ENCODE measurements at places on chromosomes 16 and 17.

GRCh38 chr16:11402745-11403533, 57.7 kb downstream of the RMI2 start:
- DNase-seq = no peak

GRCh38 chr17:77811521-77811920, 147.0 kb upstream of the TNRC6C start:
- DNase-seq = no peak

- DNase-seq = no peak
These were observed 15.4 kb upstream of the KIF2B start for GRCh38 chr17:53807286-53807685.

GRCh38 chr16:89618109-89618998, 4.9 kb downstream of the DPEP1 start:
- DNase-seq = no peak

DNA sequence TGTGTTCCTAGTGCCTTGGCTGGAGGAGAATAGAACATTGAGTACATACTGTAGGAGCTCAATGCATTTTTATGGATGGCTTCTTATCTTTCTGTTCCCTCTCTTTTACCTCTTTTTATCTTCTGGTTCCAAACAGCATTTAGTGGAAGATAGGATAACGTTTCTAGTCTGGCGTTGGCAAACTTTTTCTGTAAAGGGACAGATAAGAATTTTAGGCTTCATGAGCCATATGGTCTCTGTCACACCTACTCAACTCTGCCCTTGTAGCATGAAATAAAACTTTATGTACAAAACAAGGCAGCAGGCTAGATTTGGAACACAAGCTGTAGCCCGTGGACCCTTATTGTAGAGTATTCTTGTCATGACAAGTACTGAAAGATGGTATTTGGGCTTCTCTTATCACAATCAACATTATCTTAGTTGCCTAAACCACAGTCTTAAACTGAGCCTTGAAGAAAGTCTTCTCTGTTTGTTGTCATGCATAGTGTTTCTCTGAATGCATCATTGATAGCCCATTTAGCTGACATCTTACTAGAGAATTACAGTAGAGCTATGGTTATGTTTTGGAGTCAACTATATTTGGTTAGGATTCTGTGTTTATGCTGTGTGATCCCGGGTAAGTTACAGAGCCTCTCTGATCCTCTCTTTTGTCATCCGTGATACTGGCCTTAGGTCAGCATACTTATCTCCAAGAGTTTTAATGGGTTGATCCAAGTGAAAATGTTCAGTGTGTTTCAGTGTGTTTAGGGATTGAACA, 80.2 kb downstream of the HS3ST4 start:
- DNase-seq = no peak

GRCh38 chr17:15269780-15270089, 4.6 kb upstream of the PMP22 start:
- no peak for DNase-seq

DNA sequence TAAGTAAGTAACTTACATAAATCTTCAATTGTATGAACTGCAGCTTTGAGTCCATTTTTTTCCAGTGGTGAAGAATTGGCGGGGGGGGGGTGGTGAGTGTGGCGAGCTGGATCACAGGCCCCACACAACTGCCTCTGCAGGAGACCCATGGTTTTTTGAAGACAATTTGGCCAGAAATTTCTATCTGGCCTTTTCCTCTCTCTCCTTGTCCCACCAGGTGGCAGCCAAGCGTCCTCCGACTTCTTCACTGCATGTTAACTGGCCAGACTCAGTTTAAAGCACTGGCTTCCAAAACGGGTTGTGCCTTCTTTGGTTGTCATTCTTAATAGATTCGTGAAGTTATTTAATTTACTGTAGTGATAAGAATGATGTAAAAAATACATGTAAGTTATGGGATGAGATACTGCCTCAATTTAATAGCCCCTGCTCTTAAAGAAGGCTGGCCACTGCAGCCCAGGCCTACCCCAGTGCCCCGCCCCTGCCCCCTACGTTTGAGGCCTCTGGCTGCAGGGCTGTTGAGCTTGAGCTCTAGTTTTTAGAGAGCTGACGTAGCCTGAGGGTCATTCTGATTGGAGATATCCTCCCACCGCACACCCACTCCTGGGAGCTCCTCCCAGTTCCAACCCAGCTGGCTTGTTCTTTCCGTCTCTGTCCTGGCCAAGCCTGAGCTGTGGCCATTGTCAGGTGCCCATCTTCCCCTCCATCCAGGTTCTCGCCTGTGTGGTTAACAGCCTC, 36.4 kb downstream of the AKAP1 start:
- DNase-seq = no peak

- no peak for DNase-seq
These were observed 121.1 kb upstream of the XYLT1 start for GRCh38 chr16:17591655-17592405.

- DNase-seq = no peak
These were observed 43.3 kb downstream of the TIMM22 start for GRCh38 chr17:1040216-1040600.

DNA sequence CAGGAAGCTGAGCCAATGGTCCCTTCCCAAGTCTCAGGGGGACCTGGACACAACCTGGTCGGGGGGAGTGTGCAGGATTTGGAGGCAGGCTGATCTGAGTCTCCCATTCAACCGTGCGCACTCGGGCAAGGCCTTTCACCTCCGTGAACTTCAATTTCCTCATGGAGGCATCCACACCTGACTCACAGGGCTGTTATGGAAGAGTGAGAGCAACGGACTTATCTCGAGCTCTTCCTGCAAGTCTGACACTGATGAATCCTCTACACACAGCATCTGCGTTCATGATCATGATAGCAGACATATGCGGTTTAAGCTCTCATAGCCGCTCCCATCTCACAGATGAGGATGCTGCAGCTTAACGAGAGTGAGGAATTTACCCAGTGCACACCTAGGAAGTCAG, 21.6 kb downstream of the TIMM22 start:
- no peak for DNase-seq

DNA sequence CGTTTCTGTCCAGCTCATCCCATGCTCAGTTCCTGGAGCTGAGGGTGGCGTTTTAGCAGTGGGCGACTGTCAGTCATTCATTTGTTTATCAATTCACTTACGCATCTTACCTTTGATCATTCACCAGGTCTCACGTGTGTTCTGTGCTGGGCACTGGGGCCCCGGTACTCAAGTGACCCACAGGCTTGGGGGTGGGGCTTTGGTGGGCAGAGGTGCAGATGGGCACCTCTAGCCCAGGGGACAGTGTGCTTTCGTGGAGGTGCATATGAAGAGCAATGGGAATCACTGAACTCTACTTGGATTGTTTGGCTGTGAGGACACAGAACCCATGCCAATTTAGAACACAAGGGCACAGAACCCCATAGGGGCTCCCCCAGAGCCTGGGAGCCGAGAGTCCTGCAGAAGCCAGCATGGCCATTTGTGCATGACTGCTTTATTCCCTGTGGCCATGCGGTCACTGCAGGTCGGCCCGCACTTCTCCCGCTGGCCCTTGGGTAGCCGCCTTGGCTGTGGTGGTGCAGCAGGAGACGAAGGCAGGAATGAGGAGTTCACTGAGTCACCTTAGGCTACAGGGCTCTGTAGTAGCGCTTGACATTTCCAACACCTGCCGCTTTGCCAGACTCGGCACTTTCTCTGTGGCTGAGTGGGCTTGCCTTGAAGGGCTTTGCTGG, 144.6 kb downstream of the SNX29 start:
- DNase-seq = no peak

- no peak for DNase-seq
These were observed 84.1 kb upstream of the DNAJA2 start for GRCh38 chr16:47057630-47057993.

- no peak for DNase-seq
These were observed 129.9 kb upstream of the ZFHX3 start for GRCh38 chr16:73177729-73178295.

DNA sequence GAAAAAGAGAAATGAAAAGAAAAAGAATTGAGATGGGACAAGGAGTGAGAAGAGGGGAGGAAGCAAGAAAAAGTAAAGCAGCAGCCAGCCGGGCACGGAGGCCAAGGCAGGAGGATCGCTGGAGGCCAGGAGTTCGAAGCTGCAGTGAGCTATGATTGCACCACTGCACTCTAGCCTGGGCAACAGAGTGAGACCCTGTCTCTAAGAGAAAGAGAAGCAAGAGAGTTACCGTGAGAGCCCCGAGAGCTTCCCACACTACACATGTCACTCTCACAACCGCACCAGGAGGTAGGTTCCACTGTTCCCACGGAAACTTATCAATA, 18.8 kb upstream of the LITAF start:
- DNase-seq = no peak

DNA sequence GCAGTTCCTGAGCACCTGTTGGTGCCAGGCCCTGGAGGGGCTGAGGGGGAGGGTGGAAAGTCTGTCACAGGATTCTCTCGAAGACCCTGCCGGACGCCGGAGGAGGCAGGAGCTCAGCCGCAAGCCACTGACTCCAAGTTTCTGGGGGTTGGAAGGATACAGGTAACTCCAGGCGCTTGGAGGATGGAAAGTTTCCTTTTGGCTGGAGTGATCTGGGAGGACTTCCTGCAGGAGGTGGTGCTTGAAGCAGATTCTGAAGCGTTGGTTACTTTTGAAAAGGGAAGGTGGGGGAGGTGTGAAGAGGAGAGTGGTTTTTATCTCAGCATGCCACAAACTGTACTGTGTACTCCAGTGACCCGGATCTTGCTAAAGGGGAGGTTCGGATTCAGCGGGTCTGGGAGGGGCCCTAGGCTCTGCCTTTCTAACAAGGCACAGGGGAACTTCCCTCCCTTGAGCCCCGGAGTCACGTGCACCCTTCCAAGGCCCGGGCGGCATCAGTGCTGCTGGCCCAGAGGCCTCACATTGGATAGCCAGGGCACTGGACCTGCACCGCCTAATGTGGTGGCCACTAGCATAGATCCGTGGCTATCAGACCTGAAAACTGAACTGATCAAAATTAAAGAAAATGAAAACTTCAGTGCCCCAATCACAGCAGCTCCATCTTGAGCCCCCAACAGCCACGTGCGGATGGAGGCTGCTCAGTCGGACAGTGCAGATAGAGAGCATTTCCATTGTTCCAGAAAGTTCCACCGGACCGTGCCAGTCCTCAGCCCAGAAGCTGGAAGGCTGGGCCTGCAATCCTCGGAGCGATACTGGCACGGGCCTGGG, 42.2 kb upstream of the GSE1 start:
- DNase-seq = peak; percentile 61

GRCh38 chr17:56424543-56425044, 168.9 kb upstream of the NOG start:
- no peak for DNase-seq

GRCh38 chr16:2288726-2289125, 20.8 kb upstream of the RNPS1 start:
- DNase-seq = no peak

DNA sequence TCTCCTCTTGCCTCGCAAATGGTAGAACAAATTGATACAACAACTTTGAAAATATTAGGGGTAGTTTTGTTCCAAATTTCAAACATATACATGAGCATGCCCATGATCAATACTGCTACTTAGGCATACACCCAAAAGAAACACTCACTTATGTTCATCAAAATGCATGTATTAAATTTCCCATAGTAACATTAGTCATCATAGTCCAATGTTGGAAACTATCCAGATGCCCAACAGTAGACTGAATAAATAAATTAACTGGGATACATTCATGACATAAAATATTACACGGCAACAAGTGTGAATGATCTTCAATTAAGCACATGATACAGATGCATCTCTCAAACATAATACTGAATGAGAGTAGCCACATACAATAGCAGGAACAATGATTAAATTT, 391.6 kb downstream of the CDH11 start:
- no peak for DNase-seq

- DNase-seq = no peak
These were observed 272.0 kb downstream of the MAF start for GRCh38 chr16:79328402-79329165.

- no peak for DNase-seq
These were observed 1.3 kb upstream of the UNC45B start for GRCh38 chr17:35146214-35146833.

DNA sequence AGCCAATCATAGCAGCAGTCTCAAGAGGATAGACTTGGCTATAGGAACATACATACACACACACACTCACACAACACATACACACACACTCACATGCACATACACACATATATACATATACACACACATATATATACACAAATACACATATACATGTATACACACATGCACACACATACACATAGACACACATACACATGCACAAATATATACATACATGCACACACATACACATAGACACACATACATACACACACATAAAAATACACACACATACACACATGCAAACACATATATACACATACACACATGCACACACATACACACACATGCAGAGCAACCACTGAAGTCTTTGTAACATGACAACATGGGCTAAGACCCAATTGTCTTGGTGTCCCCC, 19.7 kb downstream of the CBLN1 start:
- no peak for DNase-seq

DNA sequence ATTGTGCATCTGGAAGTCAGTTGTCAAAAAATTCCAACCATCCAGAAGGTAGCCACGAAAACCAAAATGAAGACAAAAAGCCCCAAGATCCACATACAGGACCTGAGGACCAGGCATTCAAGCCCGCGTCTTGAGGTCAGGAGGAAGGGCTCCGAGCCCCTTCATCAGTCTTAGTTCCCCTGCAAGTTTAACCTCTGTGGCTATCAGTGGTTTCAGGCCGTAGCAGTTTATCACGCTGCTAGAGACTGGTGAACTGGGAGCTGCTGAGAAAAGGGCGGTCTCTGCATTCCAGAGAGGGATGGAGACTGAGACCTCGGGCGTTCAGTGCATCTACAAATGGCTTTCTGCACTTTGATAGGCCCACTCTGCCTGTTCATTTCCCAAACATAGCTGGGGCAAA, 70.6 kb downstream of the IRF8 start:
- DNase-seq = no peak

DNA sequence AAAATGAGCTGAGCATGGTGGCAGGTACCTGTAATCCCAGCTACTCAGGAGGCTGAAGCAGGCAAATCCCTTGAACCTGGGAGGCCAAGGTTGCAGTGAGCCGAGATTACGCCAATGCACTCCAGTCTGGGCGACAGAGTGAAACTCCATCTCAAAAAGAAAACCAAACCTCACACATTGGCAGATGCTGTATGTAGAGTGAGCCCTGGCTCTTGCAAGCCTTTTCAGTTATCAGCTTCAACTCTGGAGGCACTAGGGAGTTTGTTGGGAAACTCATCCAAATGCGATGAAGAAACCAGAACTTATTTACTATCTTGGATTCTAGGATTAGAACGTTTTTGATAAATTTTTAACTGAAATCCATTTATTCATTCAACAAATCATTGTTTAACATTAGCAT, 56.9 kb upstream of the RASL10B start:
- no peak for DNase-seq

GRCh38 chr17:15262291-15263205, 2.6 kb downstream of the PMP22 start:
- no peak for DNase-seq
